Keratinocyte (primary cell): ENCODE measurements at places on chromosomes 4 and X. TPM values are rescaled to one million over a fixed set of nuclear protein-coding genes. Genes with fewer than 3 reads are reported as not detected.

GRCh38 chr4:174358829-174359228, 75.1 kb downstream of the CEP44 start:
- DNase-seq: no peak

Gene SPANXD
- not detected in 3 replicates for polyA plus RNA-seq

Gene RHOXF2
- polyA plus RNA-seq: not detected in 3 replicates

DNA sequence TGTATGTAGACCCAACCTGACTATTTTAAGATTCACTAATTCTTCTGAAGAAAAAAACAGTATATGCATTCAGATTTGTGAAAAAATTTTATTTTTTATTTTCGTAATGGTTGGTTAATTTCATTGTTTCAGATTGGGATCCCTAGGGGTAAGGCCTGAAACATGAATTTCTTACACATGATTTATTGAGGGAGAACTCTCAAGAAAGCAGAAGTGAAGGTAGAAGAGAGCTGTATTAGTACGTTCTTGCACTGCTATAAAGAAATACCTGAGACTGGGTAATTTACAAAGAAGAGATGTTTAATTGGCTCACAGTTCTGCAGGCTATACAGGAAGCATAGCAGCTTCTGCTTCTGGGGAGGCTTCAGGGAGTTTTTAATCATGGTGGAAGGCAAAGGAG, 611.9 kb upstream of the TECRL start:
- DNase-seq: no peak
